ENCODE measurements at places on chromosomes 5 and 9.

DNA sequence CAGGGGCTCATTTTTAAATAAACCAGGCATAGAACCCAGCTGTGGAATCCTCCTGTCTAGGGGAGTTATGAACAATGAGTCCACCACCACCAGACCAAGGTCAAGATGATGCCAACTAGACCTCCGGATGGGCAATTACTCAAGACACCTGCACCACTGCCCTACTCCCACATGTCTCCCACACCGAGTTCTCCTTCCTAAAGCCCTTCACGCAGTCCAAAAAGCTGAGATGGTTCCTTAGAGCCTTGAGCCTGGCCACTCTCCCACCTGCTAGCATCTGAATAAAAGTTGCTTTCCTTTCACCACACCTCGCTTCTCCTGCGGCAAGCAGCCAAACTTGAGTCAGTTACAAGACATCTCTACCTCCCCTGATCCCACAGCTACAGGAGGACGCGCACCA, 15.4 kb upstream of the PPP1R26 start:
- DNase-seq, result no peak

- no peak for DNase-seq
Measured at GRCh38 chr9:137402746-137403145, 20.2 kb downstream of the EXD3 start.

- no peak for DNase-seq
Measured at GRCh38 chr9:35686222-35687203, 3.2 kb downstream of the TPM2 start.

DNA sequence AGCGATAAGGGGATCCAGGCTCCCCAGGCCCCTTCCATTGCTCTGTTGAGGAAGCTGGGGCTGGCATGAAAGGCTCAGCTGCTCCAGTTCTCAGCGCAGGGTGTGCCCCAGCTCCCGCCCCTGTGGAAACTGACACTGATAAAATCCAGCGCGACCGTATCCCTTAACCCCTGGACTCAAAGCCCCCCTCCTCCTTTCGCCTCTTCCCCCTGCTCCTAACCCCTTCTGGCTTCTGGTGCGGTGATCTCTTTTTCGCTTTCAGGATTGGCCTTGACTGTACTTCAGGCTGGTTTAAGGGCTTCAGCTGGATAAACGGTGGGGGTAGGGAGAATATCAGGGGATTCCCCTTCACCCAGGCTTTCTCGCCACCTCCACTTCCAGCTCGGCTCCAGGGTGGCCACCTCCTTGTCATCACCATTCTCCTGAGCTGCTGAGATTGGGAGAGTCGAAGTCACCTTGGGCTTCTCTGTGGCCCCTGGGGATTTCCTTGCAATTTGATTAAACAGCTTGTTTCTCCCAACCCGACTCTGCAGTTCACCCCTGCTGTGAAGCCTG, 843 bp downstream of the BSPRY start:
- DNase-seq, result no peak

DNA sequence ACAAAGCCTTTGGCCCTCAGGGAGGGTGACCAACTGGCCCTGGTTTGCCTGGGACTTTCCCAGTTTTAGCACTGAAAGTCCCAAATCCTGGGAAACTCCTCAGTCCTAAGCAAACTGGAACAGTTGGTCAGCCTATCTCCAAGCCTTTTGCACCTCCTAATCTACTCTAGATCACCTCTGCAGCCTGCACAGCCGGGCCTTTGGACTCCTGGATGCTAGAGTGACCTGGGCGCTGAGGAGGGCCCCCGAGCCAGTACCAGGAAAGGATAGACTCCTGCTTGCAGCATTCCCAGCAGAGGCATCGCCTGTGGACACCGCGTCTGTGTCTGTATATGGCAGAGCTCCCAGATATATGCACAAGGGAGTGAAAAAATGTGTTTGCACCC, 15.1 kb downstream of the IRF1 start:
- DNase-seq, result no peak

- no peak for DNase-seq
Measured at GRCh38 chr5:28516722-28517121, 1478.3 kb upstream of the CDH9 start.

DNA sequence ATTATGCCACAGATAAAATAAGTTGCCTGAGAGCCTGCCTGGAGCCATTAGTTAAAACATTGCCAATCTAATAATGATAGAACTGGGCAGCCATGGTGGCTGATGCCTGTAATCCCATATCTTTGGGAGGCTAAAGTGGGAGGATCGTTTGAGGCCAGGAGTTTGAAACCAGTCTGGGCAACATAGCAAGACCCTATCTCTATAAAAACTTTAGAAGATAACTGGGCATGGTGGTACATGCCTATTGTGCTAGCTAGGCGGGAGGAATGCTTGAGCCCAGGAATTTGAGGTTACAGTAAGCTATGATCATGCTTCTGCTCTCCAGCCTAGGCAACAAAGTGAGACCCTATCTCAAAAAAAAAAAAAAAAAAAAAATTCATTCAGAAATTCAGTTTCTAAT, 52.6 kb downstream of the RAI14 start:
- no peak for DNase-seq

DNA sequence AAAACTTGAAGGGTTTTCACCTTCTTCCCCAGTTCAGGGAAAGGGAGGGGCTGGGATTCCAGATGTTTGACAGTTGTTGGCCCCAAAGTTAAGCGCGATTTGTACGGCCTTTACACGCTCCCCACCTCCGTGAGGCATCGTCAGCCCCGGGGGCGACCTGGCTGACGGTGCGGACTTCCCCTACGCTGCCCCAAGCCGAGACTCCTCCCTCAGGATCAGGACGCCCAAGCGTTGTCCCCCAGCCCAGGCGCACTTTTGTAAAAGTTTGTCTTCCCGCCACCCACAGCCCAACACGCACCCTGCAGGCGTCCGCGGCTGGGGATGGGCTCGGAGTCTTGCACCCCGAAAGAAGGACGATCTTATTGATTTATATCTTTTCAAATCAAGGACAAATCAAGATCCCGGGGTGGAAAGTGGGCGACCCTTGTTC, 713 bp downstream of the MOB3B start:
- peak; percentile 11 for DNase-seq

DNA sequence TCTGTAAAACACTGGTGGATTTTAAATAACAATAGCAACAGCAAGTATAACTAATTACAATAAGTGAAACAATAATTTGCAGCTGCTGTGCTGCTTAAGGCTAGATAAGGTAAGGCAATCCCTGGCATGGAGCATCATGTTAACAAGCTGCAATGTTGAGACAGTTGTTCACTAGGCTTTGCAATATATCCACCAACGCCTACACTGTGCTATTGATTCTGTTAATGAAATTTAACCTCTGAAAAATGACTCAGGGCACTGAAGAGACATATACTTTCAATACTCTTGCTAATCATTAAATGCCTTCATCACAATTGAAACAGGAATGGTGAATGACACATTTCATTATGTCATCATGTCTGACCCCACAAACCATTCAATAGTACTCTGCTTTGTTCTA, 255.0 kb downstream of the EFNA5 start:
- no peak for DNase-seq

GRCh38 chr5:6873359-6873758, 160.1 kb downstream of the TENT4A start:
- DNase-seq, result no peak

- DNase-seq, result no peak
Measured at GRCh38 chr5:676699-677076, 16.5 kb downstream of the TPPP start.
